ENCODE measurements at places on chromosomes 4 and X.

DNA sequence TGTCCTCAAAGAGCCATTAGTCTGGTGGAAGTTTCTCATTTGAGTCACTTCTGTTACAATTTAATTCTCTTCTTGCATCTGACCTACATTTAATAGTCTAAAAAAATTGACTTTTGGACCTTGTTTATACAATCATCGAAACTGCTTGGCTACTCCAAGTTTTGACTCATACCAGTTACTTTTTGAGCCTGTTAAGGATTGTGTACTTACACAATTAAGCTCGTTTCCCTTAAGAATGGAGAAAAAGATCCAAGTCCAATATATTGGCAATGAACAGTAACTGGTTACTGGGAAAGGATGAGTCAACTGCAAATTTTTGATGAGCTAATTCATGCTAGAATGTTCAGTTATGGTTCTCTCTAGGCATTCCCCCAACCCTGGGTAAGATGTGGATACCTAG lies 58.2 kb downstream of the DCX start:
- no peak for DNase-seq

- DNase-seq: no peak
Observed at GRCh38 chrX:114985967-114986592, 31.3 kb downstream of the IL13RA2 start.

DNA sequence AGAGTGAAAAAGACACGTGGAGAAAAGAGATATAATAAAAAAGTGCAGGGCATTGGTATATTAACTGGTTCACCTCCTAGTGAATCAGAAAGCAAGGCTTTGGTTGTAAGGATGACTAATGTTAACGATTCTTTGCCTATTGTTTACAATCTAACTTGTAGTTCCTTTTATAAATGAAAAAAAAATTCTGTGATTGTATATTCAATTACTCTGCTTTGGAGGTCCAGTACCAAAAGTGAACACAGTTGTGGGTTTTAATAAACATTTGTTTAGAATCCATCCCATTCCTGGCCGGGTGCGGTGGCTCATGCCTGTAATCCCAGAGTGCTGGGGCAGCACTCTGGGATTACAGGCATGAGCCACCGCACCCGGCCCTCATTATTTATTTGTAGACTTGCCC lies 36.9 kb upstream of the PRSS12 start:
- DNase-seq: no peak

- no peak for DNase-seq
Observed at GRCh38 chrX:80237072-80237471, 183.2 kb upstream of the TENT5D start.

Data from substantia nigra (tissue), 51 donors.